ENCODE measurements at places on chromosomes 5 and 9.

DNA sequence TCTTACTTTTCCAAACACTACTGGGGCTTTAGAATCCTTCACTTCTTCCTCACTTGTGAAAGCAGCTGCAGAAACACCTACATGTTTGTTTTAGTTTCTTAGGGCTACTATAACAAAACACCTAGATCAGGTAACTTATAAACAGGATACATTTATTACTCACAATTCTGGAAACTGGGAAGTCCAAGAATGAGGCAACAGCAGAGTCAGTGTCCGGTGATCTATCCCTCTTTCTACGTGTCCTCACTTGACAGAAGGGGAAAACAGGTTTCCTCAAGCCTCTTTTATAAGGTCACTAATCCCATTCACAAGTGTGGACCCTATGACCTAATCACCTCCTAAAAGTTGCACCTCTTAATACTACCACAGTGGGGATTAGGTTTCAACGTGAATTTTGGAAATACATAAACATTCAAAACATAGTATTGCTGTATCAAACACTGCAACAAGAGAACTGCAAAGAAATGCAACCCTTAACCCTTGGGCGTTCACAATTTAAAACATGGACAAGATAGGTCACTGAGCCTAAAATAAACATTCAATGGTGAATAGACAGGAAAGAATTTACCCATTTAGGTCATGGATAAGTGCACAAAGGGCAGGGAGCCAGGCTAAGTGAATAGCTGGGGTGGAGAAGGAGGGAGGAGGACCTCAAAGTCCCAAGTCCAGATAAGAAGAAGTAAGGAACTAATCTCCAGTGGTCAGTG, 104.3 kb downstream of the PIK3R1 start:
- no peak for DNase-seq

DNA sequence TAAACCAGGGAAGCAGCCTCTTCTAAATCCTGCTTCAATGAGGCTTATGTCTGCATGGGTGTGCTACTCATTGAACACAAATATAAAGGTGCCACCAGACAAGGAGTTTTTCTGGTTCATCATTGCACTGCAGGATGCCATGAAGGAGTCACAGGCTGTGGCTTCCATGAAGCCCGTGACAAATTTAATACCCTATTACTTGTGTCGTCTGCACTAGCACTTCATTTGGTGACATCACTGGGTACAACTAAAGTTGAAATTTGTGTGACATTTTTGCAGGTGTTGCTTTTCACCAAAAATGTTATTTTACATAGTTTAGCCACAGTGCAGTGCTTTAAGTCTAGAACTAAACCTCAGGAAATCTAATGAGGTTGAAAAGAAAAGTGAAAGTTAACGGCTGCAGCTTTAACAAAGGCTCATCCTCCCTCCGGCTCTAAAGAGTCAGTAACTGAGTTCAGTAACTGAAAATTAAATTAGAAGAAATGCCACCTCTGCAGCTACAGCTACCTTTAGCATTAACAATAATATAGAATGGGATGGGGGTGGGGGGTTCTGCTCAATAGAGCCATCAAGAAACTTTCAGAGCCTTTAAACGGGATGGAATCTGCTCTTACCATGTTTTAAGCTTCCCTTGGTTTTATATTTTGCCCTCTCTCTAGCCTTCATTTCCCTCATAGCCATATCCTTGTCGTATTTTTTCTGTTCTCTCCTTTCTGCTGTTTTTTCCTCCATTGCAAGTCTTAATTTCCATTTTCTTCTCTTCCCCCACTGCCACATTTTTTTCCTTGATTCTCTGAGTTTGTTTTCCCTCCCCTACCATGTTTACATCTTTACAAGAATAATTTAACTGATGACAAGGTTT, 233.8 kb upstream of the TMEM161B start:
- DNase-seq = no peak

GRCh38 chr5:172388246-172388733, 66.0 kb downstream of the SH3PXD2B start:
- no peak for DNase-seq

- no peak for DNase-seq
Measured at GRCh38 chr5:64707191-64707590, 16.9 kb downstream of the SHISAL2B start.

DNA sequence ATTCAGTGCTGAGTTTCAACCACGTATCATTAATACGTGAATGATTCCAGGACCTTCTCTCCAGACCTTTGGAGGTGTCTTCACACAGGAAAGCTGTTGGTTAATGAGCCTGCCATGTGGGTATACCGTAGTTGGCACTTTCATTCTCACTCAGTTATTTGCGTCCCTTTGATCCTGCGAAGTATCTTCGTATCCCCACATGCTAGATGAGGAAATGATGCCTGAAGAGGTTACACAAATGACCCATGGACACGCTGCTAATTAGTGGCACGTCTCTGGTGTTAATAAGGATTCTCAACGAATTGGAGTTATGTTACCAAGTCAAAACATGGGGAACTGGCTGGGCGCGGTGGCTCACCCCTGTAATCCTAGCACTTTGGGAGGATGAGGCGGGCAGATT, 65.7 kb upstream of the GNE start:
- no peak for DNase-seq

- DNase-seq = no peak
Measured at GRCh38 chr5:145449794-145450193, 385.3 kb downstream of the PRELID2 start.

DNA sequence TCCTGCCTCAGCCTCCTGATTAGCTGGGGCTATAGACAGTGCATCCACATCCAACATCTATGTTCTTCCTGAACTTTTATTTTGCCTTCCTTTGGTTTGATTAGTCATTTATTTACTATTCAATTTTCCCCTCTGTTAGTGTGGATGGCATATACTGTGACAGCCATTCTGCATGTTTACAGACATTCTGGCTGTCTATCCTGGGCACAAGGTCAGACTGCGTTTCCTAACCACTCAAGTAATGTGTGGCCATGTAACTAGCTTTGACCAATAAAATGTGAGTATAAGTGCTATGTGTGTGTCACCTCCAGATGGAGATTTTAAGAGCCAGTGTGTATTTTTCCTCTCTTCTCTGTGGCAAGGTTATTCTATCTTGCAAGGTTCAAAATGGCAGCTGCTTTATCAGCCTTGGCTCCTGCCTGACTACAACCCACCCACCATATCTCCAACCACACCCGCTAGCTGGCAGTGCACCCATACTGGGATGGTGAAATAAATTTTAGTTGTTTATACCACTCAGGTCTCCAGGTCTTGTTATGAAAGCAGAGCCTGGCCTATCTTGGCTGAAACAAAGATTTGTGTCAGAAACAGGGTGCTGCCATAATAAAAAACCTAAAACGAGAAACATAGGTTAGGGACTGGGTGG, 32.2 kb downstream of the PDE6A start:
- no peak for DNase-seq

DNA sequence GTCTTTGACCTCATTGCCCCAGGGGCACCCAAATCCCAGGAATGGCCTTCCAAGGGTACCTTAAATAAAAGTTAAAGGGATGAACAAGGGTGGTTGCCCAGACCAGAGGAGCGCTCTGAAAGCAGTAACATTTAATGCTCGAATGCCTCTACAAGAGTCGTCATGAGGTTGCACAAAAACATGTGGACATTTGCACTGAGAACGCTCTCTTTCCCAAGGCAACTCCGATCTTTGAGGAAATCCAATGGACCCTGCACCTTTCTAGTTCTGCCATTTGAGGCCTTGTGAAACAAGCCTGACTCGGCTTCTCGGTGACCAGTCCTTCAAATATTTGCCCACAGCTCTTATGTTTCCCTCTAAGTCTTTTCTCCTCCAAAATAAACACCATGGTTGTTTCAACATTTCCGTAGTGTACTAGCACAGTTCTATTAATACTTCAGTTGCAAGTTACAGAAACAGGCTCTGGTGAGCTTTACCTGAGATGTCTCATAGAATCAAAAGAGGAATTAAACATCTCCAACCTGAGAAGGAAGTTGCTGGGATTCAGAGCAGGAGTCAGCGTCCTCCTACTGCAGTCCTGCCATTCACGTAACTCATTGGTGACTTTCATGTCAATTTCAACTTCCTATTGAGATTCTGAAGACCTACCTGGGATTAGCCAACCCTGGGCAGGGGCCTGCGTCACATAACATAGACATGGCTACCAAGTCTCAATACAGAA, 168.8 kb upstream of the RAI14 start:
- DNase-seq = no peak

GRCh38 chr5:150945947-150946346, 41.2 kb upstream of the ZNF300 start:
- no peak for DNase-seq

DNA sequence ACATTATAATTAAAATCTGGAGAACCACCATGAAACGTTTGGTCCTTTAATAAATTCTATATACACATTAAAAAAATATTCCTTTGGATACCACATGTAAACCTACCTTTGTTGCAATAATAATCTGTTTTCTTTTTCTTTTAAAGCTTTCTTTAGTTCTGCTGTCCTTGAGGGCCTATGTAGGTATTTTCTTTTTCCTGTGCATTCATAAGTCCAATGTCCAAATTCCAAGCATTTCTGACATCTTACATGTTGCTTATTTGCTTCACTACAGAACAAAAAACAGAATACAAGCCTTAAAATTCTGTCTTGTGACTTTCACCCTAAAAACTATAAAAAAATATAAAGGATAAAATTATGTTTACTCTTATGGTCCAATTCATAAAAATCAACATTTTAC, 19.7 kb downstream of the ZCCHC10 start:
- no peak for DNase-seq

GRCh38 chr9:81861644-81862043, 66.6 kb upstream of the SPATA31D4 start:
- no peak for DNase-seq

All from effector memory CD8-positive, alpha-beta T cell (primary cell).